ENCODE measurements at places on chromosomes 13 and 19.

DNA sequence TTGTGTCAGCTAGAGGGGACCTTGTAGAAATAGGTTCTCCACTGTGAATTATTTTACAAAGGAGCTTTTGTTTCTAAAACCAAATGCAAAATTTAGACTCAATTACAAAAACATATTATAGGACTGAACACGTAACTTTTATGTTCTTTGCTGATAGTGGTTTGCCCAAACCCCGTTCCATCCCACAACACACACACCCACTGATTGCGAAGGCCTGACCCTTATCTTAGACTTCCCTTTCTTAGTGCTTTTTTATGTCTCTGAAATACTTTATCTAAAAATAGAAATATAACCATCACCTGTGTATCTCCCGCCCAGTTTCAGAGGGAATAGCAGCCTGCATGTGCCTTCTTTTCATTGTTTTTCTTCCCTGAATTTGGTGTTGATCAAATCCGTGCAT, 13.0 kb downstream of the CCNA1 start:
- no peak for DNase-seq

DNA sequence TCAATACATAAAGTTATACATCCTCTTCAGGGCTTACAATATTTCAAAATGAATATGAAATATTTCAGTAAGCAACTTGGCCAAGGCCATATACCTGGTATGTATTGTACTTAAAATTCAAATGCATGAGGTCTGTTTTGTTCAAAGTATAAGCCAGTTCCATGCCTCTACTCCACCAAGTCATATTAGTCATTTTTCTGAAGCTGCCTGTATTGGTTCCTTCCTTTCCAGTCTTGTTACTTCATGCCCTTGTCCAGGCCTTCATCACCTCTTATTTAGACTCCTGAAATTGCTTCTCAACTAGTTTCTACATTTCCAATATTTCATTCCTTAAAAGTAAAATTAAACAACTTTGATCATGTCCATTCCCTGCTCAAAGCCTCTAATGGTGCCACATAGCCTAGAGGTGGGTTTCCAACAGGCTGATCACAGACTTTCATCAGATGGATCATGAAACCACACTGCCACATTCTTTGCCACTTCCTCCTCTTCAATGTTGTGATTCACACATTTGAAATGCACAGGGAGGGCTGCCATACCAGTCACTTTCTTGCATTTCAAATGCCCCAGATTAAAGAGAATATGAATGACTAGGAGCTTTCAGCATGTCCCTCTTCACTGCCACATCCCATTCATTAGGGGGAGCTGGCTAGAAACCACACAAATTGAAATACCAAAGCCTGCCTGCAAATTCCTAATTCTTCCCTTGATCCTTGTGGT, 424.1 kb upstream of the DACH1 start:
- DNase-seq: peak; percentile 95

DNA sequence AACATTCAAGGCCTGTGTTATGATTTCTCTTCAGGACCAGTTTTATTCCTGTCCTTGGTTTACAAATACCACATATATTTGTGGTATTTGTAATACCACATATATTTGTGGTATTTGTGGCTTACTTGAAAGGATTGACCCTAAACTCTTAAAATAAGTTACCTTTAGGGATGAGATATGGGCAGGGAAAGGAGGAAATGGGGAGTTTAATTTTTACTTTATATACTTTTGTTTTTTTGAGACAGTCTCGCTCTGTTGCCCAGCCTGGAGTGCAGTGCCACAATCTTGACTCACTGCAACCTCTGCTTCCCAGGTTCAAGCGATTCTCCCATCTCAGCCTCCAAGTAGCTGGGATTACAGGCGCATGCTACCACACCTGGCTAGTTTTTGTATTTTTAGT, 2.3 kb upstream of the TGDS start:
- DNase-seq: no peak

DNA sequence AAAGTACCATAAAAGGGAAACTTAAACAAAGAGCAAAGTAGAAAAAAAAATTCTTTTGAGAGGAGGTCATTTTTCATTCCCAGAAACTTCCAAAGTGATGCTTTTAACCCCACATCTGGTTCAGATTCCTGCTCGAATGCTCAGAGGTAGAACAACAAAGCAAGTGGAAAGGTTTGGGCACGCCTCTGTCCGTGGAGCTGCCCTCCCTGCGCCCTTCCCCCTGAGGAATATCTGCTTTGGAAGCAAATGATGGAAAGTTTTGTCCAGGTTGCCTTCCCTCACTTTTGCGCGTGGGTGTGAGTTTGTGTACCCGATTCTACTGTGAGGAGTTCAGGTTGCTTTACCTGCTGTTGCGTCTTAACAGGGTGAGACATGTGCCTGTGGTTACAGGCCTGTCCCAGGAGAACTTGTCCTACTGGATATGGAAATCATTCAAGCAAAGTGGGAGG, 110.2 kb downstream of the KLF5 start:
- DNase-seq: no peak

- no peak for DNase-seq
Measured at GRCh38 chr13:97539651-97540610, 106.0 kb downstream of the RAP2A start.

- DNase-seq: no peak
Measured at GRCh38 chr13:30192320-30193093, 114.8 kb downstream of the KATNAL1 start.

GRCh38 chr13:78465250-78465649, 138.1 kb downstream of the POU4F1 start:
- no peak for DNase-seq

GRCh38 chr19:42067315-42067888, 2.6 kb downstream of the GRIK5 start:
- no peak for DNase-seq

DNA sequence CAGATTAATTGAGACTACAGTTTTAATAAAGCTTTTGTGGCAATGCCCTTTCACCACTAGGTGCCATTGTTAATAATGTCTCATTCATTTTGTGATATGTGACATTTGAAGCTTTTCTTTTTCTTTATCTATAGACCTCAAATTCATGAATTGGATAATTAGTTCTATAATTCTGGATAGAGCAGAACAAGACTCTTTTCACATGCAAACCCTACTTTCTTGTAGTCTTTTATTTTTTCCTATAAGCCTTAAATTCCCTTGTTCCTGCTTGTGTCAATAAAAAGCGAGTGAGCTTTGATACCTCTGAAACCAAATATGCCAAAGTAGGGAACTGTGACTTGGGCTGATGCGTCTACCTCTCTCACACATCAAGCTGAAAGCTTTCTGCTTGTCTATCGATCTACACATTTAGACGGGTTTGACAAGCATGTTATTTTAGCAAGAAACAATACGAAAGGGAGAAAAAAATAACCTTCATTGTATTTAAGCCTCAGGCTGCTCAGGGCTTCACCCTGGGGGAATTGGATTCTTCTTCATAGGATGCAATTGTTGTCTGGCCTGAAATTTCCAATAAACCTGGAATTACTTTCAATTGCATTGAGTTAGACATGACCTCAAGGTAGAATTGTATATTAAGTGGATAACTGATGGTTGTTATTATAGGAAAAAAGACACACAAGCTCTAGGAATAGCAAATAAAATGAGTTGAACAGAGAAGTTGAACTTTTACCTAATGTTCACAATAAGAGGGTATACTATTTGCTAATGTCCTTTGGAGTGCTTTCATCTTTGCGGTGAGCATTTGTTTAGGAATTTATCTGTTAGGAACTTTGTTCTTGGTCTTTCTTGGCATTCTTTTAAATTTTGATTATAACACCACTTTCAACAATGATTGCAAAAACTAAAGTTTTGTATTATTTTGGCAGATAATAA, 1150.2 kb upstream of the PCDH9 start:
- no peak for DNase-seq

DNA sequence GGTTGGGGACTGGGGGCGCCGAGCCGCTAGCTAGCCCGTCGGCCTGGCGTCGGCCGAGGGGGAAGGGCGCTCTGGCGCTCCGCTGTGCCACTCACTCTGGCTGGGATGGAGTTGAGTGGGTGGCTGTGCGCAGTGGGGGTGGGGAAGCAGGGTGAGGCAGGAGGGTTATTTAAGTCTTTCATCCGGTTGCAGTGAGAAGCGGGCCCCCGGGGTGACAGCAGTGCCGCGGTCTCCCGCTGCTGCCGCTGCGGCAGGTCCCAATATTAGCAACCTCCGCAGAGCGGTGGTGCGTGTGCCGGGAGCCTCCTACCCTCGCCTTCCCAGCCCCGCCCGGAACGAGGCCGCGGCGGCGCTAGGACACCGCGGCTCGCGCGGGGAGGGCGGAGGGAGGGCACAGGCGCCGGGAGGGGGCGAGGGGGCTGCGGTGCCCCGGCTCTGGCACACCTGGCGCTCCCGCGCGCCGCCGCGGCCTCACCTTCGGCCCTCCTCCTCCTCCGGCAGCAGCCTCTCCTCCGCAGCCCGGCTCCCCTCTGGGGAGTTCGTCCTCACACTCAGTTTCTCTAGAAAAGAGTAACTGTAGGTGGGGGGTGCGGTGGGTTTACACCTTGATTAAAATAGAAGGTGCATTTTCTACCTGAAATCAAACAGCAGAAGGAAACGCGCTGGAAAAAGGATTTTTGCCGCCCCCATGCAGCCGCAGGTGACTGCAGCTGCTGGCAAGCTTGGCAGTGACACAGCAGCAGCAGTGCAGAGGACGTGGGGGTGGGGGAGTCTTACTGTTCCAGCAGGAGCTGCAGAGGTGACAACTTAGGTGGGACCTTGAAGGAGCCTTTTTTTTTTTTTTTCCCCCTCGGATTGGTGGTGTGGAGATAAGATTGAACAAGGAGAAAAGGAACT, 4.5 kb downstream of the FGF9 start:
- no peak for DNase-seq

- no peak for DNase-seq
Measured at GRCh38 chr19:5567970-5568407, 236 bp upstream of the TINCR start.

DNA sequence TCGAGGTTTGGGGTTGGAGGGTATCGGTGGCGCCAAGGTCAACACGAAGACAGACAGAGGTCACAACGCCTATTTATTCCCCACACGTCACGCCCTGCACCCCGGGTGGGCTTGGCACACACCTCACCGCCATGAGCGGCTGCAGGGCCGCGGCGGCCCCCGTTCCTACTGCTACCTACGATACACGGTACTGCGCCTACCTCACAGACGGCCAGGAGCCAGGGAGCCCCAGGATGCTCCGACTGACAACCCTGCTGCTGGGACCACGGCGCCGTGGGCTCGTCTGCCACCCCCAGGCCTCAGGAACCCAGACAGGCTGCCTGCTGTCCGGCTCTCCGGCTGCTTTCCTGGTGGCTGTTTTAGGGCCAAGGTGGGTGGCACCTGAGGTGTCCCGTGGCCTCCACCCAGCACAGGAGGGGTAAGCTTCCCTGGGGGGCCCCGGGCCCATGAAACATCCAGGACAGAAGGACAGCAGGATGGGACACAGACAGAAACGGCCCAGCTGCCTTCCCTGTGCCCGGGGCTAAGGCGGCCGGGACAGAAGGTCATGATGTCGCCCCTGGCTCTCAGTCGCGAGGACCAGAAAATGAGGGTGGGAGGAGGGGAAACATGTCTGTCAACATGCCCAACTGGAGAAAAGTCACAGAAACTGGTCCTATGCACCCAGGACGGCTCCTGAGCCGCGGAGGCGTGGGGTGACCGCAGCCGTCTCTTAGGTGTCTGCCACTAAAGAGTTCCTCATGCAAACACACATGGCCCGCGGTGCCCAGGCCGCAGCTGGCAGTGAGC, 15.0 kb upstream of the SLC39A3 start:
- DNase-seq: no peak

DNA sequence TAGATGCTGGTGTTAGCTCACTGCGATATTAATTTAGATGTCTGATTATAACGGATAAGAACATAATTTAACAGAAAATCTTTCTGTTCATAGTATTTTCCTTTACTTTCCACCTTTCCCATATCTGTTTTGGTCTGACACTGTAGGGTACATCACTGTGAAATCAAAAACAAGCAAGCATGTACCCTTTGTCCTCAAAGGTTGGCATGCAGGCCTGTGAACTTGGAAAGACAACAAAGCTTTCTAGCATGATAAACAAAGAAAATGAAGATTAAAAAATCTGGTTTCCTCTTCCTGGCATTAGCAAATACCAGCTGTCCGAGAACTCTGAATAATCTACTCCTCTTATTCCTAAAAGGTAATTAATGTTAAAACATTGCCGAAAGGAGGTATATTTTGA, 31.6 kb downstream of the THSD1 start:
- no peak for DNase-seq

- DNase-seq: no peak
Measured at GRCh38 chr19:13765395-13766094, 1.2 kb downstream of the MRI1 start.

- no peak for DNase-seq
Measured at GRCh38 chr19:49968279-49968922, 7.4 kb upstream of the SIGLEC11 start.

GRCh38 chr13:111241006-111241755, 79.3 kb upstream of the TEX29 start:
- DNase-seq: no peak

DNA sequence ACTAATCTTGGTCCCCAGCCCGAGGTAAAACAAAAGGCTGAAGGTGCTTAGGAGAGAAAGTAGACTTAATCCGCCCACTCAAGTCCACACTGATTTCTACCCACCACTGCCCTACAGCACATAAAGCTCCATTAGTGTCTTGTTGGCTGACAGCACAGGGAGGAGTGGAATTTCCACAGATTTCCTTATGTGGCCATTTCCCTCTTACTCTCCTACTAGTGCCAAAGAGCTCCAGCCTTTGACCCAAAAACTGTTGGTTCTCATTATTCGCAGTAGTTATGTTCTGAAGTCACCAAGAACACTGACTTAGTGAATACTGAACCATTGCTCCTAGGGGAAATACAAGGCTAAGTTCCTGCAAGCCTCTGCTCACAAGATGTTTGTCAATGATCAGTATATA, 61.2 kb downstream of the RAB20 start:
- no peak for DNase-seq

DNA sequence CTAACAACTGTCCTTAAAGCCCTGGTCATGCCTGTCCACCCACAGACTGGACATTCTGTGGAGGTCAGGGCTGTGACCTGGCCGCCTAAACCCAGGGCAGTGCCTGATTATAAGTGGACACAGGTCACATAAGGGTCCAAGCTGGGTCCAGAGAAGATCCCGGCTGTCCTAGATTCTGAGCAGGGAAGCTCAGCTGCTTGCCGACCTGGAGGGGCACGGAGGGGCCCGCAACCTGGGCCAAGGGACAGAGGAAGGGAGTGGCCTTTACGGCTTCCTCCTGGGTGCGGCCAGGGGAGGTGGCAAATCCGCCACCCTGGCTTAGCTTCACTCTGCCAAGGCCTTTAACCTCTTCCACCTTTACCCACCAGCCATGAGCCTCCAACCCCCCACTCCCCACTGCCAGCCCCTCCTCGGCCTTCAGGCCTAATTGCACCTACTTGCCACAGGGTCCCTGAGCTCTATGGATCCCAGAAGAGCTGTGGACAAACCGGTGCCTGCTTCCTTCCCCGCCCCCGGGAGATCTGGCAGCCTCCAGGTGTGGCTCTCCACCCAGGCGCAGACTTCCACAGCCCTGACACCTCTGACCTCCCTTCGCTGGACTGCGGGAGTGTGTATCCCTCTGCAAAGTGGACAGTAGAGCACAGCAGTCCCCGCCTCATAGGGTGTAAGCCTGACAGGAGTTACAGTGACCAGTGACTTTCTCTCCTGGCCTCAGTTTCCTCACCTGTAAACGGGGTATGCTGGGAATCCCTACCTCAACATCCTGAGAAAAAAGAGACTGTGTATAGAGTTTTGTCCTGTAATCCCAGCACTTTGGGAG, 1.7 kb downstream of the CD320 start:
- no peak for DNase-seq

All from ACHN (cell line).